ENCODE measurements at places on chromosomes 2 and 18.

GRCh38 chr2:82636402-82637020 is 1822.6 kb downstream of the SUCLG1 start:
- no peak for DNase-seq

DNA sequence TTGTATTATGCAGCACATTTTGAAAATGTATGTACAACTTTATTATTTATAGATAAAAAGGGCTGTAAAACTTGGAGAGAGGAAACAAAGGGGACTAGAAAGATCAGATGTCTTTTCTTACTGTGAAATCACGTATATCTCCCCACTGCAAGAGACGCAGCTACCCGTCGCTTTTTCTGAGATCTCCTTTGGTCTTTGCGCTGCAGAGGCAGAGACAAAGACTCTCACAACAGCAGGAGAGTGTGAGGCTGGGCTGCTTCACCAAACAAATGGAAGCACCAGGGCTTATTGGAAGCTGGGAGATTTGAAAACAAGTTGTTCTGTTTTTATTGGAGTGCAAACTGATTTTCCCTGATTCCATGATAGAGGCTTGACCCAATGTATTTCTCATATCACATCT is 129.0 kb upstream of the PARD3B start:
- DNase-seq: no peak

GRCh38 chr2:163610817-163611556 is 124.8 kb downstream of the FIGN start:
- DNase-seq: no peak

- no peak for DNase-seq
These were observed 250 bp upstream of the CHST10 start for GRCh38 chr2:100417711-100418124.

- DNase-seq: no peak
These were observed 5.7 kb downstream of the KLHL23 start for GRCh38 chr2:169739351-169739750.

- no peak for DNase-seq
These were observed 1.5 kb downstream of the ZC3H8 start for GRCh38 chr2:112253261-112253815.

- DNase-seq: no peak
These were observed 40.0 kb upstream of the STPG4 start for GRCh38 chr2:47195148-47195547.

GRCh38 chr2:170180031-170180566 is 2.2 kb downstream of the MYO3B start:
- no peak for DNase-seq

DNA sequence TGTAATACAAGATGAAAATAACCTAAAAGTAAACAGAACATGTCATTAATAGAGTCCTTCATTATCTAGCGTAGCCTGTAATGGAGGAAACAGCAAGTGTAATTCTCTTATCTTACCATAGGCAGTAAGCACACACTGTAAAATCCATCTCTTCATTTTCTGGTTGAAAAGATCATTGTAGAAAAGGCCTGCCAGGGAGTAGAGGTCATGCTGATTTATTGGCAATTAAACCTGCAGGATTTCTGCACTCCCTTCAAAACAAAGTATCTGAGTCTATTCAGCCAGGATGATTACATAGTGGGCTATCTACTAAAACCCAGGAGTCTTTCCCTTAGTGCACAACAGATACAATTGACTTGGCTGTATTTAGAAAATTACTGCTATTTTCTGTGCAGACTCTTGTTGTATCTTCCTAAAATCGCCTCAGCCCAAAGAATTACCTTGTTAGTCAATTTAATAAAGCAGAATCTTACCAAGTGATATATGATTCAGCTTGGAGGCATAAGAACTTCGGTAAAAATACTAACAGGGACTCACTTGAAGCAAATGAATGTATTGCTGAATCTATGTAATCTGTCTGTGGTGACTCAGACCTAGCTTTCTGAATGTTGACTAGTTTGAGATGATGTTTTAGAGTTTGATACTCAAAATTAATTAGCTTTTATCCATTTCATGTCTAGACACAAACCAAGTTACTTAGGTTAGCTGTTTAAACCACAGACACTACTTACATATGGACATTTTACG is 250.4 kb upstream of the STON1 start:
- DNase-seq: no peak

GRCh38 chr2:74537140-74537539 is 7.4 kb downstream of the HTRA2 start:
- DNase-seq: no peak

- no peak for DNase-seq
These were observed 24.8 kb downstream of the MAP3K2 start for GRCh38 chr2:127362971-127363370.

- DNase-seq: peak; percentile 14
These were observed 61.3 kb upstream of the ITSN2 start for GRCh38 chr2:24421668-24422067.

DNA sequence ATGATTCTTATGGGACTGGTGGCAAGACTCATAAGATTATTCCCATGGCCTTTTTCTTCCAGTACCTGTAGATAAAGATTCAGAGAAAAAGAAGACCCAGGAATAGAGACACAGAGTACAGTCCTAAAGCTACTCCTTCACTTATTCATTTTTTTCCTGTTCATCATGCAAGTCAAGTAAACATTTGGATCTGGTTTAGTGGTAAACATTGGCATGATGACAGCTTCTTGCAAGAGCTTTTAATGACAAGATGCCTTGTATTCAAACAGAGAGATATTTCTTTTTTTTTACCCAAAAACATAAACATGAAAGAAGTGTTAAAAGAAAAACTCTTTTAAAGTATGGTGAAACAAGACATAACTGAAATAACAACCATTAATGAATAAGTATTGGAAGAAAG is 20.2 kb downstream of the CXCR2 start:
- DNase-seq: no peak

DNA sequence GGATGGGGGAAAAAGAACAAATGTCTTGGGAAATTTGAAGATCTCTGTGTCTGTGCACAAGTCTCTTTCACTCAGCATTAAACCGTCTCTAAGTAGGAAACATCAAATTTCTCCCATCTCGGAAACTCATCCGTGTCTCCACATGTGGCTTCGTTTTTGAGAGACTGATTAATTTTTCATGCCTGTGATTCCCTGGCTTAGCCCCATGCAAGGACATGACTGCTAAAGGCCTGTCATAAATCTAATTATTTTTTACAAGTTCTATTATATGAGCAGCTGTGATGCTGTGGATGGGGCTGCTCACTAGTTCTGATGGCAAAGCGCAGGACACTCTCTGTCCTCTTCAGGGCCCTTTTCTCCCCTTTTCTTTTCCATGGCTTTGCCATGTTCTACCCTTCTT is 129.1 kb downstream of the RGPD3 start:
- DNase-seq: no peak

DNA sequence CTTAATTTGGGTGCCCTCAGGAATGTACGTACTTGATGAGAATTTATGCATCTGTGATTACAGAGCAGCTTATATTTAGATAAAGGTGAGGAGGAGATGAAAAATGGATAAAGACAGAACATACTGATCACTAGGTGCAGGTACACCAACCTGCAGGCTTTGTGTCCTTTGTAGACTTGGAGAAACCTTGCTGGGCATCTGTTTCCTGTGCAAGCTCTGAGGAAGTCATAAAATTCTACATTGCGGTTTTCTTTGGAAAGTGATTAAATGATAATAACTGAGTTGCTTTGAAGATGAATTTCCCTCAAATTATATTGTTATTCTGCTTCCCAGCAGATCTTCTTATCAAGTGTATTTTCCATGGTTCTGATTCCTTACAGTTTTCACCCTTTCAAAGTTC is 7.7 kb downstream of the RAB27B start:
- no peak for DNase-seq

DNA sequence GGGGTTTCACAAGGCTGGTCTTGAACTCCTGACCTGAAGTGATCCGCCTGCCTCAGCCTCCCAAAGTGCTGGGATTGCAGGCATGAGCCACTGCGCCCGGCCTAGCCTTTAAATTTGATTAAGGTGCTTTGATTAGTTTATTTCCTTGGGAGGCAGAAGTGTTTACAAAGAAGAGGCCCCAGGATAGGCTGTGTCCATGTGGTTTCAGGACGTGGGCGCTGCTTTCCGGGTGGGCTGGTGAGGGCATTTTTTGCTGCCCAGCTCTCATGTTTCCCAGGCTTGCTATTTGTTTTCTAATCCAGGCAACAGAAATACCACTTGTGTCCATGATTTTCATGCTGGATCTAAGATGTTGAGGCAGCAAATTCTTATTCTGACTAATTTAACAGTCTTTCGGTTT is 124.2 kb downstream of the SH3RF3 start:
- no peak for DNase-seq

GRCh38 chr2:69615969-69616368 is 27.6 kb downstream of the AAK1 start:
- DNase-seq: no peak

Data from stimulated activated CD8-positive, alpha-beta memory T cell treated with anti-CD3 and anti-CD28 coated beads, Interleukin-4, amount 100 ng/mL, for 1 hour (primary cell).